A549 treated with RU486 at 1 μM for 4 hours (cell line): ENCODE measurements at places on chromosomes 3 and 15. TPM values are rescaled to one million over a fixed set of nuclear protein-coding genes. Genes with fewer than 3 reads are reported as not detected.

Gene C3orf38
- 12.7 to 23.0 TPM (median 17.5 TPM) in 5 replicates for total RNA-seq

Gene TP63
- 0.28 to 0.70 TPM (median 0.43 TPM) in 5 replicates for total RNA-seq

Gene ABHD10
- total RNA-seq, result 19.8 to 24.8 TPM (median 22.3 TPM) in 5 replicates

Gene C3orf49
- total RNA-seq, result not detected in 5 replicates

Gene TMC3
- not detected in 5 replicates for total RNA-seq

Gene LRIG1
- total RNA-seq, result 3.9 to 4.9 TPM (median 4.7 TPM) in 5 replicates

Gene THOC7
- 49.0 to 77.3 TPM (median 57.5 TPM) in 5 replicates for total RNA-seq
